ENCODE measurements at places on chromosomes 7 and 10. TPM values are rescaled to one million over a fixed set of nuclear protein-coding genes. Genes with fewer than 3 reads are reported as not detected.

DNA sequence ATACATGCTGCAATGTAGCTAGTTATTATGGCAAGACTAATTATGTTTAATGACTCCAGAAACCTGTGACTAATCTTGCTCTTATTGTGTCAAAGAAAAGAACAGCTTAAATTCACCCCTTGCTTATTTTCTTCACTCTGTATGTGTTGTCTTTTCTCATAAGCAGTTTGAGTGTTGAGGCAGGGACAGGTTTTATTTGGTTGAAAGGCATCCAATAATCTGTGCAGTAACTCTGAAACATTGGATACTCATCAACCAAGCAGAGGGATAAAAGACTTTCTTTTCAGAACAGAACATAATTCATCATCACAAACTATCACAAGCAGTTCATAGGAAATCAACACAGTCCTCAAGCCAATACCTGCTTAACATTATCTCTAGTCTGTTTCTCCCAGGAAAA is 797.6 kb upstream of the MBL2 start:
- DNase-seq: no peak

GRCh38 chr7:131540491-131541162 is 15.8 kb downstream of the PODXL start:
- DNase-seq: peak; percentile 63

DNA sequence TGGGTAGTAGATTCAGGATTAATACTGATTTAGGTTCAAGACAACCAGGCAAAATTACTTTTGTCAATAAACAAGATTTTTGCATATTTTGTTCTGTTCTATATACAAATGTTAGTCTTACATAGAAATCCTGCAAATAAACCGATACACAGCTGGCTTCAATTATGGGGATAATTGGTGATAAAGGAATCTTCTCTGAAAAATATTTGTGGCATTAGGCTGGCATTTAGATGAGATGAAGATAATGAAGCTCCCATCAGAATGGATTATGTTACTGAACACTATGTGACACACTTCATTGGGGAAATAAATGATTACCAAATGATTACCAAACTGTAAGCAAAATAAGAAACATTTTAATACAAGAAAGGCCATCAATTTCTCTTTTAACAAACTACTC is 65.8 kb downstream of the NT5C2 start:
- no peak for DNase-seq

GRCh38 chr10:1685699-1686490 is 51.4 kb downstream of the ADARB2 start:
- no peak for DNase-seq

DNA sequence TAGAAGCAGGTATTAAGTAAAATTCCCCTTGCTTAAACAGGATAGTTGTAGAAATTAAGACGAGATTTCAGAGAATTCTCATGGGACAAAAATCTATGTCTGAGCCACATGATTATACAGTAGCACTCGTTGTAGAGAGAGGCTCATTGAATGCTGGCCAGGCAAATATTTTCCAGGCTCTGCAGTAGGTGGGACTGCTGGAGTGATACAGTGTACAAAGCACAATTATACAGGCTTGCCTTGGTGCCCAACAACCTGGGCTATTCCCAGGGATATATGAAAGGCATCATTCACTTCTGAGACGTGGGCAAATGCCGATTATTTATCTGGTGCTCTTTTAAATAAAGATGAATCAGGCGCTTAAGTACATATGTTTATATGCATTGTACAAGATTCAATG is 380.6 kb downstream of the PHTF2 start:
- DNase-seq: no peak

- DNase-seq: no peak
Measured at GRCh38 chr10:26682931-26683330, 14.6 kb upstream of the PDSS1 start.

- no peak for DNase-seq
Measured at GRCh38 chr7:139111811-139112301, 2.3 kb upstream of the ZC3HAV1 start.

DNA sequence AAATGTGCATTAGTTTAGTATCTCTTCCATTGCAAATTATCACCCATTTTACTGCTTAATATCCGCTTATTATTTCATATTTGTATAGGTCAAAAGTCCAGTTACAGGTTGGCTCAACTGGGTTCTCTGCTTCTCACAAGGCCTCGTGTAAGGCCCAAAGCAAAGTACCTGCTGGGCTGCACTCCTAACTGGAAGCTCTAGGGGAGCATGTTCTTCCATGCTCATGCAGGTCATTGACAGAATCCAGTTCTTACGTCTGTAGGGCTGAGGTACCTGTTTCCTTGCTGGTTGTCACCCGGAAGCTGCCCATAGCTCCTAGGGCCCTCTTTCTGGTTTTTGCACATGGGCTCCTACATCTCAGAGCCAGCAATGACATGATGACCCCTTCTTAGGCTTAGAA is 79.6 kb downstream of the RAPGEF5 start:
- no peak for DNase-seq

DNA sequence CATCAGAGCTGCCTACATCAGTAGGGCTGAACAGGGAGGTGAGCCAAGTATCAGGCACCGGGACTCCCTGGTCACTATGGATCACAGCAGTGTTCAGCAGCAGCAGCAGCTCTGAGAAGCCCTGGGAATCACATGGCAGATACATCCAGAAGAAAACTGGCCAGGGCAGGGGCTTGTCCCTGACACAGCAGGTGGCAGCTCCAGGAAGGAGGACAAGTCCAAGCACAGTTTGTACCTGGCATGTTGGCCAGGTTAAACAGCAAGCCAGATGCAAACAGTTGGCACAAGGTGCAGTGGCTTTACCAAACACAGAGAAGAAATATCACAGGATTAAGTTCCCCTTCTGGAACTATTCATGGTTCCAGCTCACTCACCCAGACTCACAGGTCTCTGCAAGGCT is 139.4 kb downstream of the KCNMA1 start:
- no peak for DNase-seq

GRCh38 chr10:89062861-89063260 is 72.3 kb downstream of the FAS start:
- DNase-seq: no peak

GRCh38 chr10:20059084-20059835 is 243.0 kb downstream of the PLXDC2 start:
- no peak for DNase-seq

DNA sequence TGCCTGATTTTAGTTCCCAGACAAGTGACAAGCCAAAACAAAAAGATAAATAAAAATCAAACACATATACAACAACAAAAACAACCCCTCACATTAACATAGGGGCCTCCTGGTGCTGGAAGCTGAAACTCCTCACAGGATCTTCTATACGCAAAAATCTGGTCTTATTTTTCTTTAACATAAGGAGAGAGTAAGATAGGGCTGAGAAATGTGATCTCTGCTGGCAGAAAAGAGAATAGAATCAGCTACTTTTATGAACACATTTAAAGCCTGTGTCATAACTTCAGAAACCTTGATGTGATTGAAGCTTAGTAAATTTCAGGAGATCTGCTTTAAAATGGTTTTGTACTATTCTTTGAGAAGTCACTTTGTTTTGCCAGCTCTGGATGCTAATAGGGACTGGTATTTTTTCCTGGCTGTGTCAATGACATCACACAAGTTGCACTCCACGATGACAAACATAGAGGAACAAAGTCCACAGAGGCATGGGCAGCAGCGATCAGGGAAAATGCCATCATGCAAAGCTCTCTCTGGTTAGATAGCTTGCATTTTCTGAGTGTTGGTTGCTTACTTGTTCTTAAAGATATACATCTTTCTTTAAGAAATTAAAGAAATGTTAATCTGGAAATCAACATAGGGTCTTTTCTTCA is 176.6 kb upstream of the SP4 start:
- no peak for DNase-seq

- no peak for DNase-seq
Measured at GRCh38 chr7:38438970-38439369, 165.5 kb upstream of the TARP start.

DNA sequence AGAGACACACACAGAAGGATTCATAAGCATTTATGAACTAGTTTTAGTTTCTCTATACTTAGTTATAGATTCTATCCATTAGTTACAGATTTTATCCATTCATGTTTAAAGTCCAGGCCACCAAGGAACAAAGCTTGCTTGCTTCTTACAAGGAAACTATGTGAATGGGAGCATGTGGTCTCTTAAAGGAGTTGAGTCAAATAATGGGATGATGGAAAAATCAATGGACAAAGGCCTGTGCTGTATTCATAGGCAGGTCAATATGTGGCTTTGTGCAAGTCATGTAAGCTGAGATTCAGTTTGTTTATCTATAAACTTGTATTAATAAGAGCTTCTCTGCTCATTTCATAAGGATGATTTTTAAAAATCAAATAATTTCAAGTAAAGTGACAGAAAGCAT is 172.8 kb upstream of the CDK1 start:
- DNase-seq: no peak

DNA sequence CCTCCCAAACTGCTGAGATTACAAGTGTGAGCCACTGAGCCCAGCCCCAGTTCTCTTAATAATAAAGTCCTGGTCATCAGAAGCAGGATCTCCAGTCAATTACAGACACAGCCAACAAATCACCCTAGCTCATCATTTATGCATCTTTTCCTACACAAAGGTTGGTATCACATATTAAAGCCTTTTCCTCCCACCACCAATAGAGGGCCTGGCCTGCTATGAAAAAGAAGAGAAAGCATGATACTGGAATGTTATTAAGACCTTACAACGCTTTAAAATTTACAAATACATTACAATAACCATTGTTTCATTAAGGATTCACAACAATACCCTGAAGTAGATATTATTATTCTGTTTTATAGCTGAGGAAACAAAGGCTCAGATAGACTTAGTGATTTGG is 25.9 kb downstream of the VAX1 start:
- DNase-seq: no peak

GRCh38 chr7:16422103-16422435 is 731 bp upstream of the CRPPA start:
- DNase-seq: no peak

GRCh38 chr7:47381134-47381495 is 200.8 kb downstream of the TNS3 start:
- no peak for DNase-seq

DNA sequence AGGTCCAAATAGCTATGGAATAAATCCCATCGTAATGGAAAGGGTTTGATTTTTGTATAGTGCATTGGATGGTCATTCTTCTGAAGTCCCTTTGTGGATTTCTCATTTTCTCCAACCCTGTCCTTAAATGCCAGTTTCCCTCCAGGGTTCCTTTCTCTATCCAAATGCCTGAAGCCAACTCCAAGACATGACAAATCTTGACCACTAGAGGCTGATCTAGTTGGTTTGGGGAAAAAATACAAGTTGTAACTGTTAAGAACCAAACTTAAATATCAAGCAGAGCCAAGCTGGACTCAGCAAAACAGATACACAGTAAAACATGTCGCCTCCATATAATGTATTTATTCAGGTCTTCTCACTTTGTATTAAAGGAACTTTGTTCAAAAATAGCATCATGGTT is 28.7 kb downstream of the FRMD4A start:
- DNase-seq: no peak

DNA sequence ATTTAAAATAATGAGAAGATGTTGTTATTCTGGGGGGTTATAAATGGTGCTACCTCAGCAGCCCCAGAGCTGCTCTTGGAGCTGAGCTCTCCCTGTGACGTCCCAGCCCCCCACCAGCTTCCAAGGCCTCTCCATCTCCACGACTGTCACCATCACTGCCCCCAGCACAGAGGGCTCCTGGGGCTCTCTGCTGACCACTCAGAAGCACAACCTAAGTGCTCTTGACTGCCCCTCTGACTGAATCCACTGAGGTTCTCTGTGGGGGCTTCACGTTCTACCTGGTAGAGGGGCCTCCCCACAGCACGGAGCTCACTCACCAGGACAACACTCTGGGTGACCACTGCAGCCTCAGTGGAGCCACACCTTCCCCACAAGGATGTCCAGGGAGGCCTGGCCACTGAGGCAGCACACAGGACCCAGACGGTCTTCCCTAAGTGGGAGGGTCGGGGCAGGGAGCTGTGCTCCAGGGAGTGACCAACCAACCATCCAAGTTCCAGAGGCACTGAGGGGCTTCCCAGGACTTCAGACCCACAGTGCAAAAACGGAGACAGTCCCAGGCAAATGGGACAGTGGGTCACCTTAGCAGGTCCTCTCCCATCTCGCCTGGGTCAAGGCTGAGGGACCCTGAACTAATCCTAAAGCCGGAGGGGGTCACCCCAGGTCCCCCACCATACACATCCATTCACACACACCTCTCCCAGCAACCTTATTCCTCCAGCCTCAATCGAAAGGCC is 121.0 kb upstream of the PPP2R2D start:
- no peak for DNase-seq

GRCh38 chr7:34493752-34494151 is 164.3 kb upstream of the NPSR1 start:
- no peak for DNase-seq

- DNase-seq: no peak
Measured at GRCh38 chr10:24503461-24504320, 220.0 kb downstream of the ARHGAP21 start.

Gene RAPGEF5
- total RNA-seq: 139 TPM

Gene COBL
- total RNA-seq: 29.2 TPM

Gene KLF14
- total RNA-seq: not detected

Gene GATA3
- total RNA-seq: 3.2 TPM

Gene OPN4
- total RNA-seq: not detected

Gene ZMYND11
- total RNA-seq: 82.3 TPM

Gene VPS37D
- total RNA-seq: 1.4 TPM

Gene ITIH5
- 10.5 TPM for total RNA-seq

Gene MAGI2
- 12.8 TPM for total RNA-seq

Gene IL15RA
- 36.7 TPM for total RNA-seq

Gene MTPN
- 130 TPM for total RNA-seq

Gene SLC26A3
- total RNA-seq: not detected

Gene ELFN1
- total RNA-seq: 4.3 TPM

Gene ZNF503
- total RNA-seq: 36.2 TPM

Gene TAS2R41
- not detected for total RNA-seq

Gene MYL10
- total RNA-seq: not detected

All from upper lobe of right lung (tissue), 1 donor.